ENCODE measurements at places on chromosomes 1 and 21.

DNA sequence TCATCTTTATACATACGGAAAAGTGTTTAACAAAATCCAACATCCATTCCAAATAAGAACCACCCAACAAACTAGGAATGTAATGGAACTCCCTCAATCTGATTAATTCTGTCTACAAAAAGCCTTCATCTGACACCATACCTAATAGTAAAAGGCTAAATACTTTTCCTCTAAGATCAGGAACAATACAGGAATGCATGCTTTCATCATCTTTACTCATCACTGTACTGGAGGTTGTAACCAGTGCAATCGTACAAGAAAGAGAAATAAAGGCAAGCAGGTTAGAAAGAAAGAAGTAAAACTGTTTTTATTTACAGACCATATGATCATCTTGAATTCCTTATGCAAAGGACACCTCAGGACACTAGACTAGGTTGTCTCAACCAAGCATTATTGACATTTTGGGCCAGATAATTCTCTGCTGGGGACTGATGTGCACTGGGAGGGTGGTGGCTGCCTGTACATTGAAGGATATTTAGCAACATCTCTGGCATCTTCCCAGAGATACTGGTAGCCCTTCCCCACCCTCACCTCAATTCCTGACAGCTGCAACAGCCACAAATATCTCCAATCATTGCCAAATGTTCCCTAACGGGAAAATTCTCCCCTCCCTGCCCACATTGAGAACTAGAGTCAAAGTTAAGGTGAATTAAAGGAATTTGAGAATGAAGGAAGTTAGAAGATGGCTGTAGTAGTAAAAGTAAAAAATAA lies 30.6 kb upstream of the INSL5 start:
- DNase-seq: no peak

DNA sequence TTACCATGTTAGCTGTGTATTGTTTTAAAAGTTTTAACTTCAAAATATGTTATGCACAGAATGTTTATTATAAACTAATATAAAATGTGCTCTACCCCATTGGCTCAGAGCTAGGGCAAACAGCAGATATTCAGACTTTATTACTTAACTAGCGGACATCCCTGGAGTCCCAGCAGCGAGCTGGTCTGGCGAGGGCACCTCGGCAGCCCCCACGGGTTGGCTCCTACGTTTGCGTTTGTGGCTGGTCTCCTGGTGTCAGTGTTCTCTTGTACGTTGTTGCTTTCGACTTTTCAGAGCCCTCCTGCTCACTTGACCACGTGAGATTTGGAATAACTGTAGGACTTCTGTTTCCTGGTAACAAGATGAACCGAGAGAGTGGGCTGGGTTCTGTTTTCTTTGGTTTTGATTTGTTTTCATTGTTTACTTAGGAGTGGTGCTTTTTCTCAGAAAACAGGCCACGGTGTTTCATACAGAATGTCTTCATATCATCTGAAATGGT lies 44.5 kb downstream of the CBS start:
- no peak for DNase-seq

- DNase-seq: no peak
Observed at GRCh38 chr1:235746245-235746644, 96.7 kb upstream of the GNG4 start.

- DNase-seq: no peak
Observed at GRCh38 chr1:19345391-19345790, 33.3 kb downstream of the SLC66A1 start.

DNA sequence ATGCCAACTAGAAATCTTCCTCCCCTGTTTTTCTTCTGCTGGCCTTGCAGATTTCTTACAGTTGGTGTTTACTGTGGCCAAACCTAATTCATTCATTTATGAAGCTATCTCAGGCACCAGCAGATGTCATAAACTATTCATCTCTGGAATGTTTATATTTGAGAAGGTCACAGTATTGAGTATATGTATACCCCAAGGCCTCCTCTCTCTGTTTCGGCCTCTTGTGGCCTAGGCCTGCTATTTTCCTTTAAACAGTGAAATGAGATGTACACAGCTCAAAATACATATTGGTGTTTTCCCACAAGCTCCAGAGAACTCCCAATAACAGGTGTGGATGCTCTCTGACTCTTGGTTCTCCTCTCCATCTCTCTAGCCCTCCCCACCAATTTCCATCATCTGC lies 520.7 kb upstream of the CAMK1G start:
- no peak for DNase-seq
